ENCODE measurements at places on chromosomes 13 and 19.

- no peak for DNase-seq
These were observed 2.9 kb downstream of the ANKRD27 start for GRCh38 chr19:32671883-32672593.

DNA sequence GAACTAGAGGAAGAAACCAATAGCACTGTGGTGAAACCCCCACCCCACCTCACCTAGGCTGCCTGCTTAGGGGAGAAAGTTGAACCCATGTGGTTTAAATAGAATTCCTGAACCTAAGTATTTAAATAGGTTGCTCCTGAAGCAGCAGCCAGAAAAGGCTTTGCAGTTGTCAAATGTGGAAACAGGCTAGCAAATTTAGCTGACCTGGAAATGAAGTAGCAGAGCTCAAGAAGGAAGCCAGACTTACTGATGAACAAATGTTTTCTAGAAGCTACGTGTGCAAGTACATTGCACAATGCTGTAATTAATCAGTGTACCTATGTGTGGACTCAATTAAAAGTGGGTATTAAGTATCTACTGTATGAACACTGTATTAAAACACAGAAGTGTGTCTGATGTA, 61.3 kb downstream of the SCEL start:
- DNase-seq, result no peak

DNA sequence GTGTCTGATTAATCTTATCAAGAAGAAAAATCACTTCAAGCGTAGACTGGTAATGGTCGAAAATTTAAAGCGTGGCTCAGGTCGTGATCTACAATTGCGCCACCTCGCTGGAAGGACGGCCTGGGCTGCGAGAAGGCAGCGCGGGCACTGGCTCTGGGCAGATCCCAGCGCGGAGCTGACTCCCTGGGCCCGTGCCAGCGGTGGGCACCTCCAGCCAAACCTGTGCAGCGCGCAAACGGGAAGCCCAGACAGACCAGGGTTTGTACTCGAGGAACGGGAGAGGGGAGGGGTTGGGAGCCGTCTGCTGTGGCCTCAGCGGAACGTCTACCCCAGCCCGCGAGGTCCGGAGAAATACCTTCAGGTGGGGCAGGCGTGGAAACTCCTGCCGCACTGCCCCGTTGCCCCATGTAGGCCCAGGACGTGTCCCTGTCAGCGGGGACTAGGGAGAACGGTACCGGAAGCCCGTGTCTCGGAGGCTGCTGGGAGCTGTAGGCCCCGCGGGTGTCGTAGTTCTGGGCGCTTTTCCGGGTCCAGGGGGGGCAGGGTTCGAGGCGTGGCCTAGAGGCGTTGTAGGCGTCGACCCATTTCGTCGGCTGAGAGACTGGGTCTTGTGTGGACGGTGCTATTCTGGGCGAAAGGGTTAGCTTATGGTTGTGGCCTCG, 21.1 kb downstream of the ZNF274 start:
- DNase-seq, result no peak

- no peak for DNase-seq
These were observed 11.5 kb downstream of the HIPK4 start for GRCh38 chr19:40378509-40378908.

DNA sequence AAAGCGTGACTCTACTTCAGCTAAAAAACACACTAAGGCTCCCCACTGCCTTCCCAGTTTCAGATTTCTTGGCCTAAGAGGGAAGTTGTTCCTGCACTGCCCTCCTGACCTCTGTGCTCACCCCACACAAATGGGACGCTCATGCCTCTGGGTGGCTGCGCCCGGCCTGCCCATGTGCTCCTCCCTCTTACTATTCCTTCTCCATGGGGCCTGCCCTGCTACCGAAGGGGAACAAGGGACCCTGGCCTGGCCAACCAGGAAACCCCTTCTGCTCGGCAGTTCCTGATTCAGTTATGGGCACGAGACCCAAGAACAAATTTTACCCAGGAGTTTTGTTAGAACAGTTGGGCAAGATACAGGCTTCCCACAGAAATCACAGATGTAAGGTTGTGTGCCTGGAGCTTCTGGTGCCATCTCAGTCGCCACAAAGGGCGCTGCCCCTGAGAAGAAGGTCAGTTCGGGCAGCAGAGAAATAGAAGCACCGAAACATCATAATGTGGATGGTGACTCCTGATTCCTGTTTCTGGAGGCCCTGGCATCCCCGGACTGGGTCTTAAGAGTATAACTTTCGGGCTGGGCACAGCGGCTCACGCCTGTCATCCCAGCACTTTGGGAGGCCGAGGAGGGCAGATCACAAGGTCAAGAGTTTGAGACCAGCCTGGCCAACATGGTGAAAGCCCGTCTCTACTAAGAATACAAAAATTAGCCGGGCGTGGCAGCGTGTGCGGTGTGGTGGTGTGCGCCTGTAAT, 5.4 kb upstream of the PLPP2 start:
- no peak for DNase-seq

DNA sequence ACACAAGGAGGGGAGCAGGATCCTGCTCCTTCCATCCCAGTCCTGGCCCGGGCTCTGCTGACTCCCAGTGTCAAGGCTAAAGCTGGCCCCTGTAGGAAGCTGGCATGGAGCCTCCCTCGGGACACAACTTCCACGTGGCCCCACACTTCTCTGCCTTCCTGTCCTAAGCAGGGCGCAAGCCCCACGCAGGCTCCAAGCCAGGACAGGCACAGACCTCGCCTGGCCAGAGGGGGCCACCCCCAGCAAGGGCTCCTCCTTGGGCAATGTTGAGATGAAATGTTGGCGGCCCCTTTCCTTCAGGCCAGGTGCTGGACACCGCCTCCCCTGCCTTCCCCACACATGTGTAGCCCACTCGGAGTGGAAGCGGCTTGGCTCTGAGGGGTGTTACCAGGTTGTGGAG, 66.6 kb downstream of the COL4A1 start:
- no peak for DNase-seq

DNA sequence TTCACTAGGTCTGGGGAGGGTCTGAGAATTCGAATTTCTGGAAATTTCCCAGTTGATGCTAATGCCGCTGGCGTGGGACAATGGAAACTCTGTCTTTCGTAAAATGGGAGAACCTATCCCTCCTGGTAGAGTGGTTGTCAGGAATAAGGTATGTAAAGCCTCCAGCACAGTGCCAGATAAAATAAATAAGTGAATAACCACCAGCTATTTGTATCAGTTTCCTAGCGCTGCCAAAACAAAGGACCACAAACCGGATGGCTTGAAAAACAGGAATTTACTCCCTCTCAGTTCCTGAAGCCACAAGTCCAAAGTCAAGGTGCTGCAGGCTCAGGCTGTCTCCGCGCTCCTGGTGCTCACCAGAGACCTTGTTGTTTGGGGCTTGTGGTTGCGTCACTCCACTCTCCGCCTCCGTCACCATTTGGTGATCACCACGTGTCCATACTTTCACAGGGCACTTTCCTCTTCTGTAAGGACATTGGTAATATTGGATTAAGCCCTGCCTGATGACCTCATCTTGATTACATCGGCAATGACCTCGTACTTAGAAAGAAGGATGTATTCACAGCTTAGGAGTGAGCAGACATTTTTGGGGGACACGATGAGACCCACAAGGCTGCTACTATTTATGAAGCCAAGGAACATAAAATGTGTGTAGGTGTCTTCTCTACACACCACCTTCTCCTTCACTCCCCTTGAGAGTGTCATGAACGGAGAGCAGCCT, 428.5 kb downstream of the IRS2 start:
- DNase-seq, result no peak
